Activated T-cell treated with anti-CD3 and anti-CD28 coated beads, Interleukin-2, amount 50 U/mL, for 4 hours (primary cell): ENCODE measurements at places on chromosomes 5 and 9. TPM values are rescaled to one million over a fixed set of nuclear protein-coding genes. Genes with fewer than 3 reads are reported as not detected.

Gene CRB2
- 0.03 TPM for total RNA-seq

Gene SPATA31C1
- total RNA-seq, result not detected

Gene IFNA5
- not detected for total RNA-seq

Gene UBAC1
- 30.4 TPM for total RNA-seq

Gene ANKRD34B
- not detected for total RNA-seq
